ENCODE measurements at places on chromosomes 5 and 9.

- no peak for DNase-seq
Measured at GRCh38 chr5:40224421-40224820, 455.3 kb upstream of the PTGER4 start.

DNA sequence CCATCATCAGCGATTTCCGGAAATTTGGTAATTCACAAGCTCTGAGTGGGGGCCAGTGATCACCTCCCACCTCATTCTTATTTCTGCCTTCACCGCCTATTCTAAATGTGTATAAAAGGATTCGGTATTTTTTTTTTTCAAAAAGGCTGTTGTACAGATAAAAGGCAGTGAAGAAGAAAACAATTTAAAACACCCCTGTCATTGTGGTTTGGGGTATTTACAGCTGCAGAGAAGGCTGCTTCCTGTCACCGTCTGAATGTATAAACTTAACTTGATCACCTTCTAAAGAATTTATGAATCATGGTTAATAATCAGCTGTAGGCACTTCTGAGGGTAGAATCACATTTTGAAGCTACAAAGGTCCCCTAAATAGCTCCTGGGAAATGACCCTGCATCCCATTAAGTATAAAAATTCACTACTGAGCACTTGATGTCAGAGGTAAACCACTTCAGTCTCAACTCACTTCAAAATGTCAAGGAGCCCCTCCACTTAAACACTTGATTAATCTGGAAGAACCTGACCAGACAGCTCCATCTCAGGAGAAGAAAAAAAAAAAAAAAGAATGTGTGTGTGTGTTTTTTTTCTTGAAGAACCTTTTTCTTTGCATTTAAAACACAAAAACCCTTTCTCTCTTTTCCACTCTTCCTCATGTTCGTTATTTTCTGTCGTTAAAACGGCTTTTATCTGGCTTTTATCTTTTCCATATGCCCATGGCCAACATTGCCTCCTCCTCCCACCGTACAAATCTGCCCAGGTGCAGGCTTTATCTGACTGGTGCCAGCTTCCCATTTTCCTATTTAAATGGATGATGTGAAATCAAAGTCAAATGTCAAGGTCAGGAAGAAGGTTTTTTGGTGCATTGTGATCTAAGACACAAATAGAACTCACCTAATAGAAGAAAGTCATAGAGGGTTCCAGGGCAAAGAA, 291.2 kb downstream of the IRX1 start:
- no peak for DNase-seq

- DNase-seq, result no peak
Measured at GRCh38 chr9:69376651-69377050, 51.6 kb downstream of the ENTREP1 start.

DNA sequence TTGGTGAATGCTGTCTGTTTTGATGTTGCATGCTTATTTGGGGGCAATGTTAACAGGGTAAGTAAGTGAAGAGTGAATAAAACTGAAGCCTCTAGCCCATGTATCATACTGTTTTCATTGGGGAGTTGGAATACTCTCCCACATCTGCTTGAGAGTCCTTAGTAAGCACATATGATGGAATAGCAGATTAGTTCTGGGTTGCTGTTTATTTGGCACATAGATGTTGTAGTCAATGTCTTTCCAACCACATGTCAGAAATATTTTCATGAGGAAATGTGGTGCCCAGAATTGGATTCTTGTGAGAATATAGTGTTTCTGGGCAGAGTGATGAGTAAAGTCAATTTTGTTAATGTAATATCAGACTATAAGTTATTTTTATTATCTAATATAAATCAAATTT, 611.7 kb upstream of the FTMT start:
- no peak for DNase-seq

- DNase-seq, result no peak
Measured at GRCh38 chr5:41406424-41406823, 104.0 kb downstream of the PLCXD3 start.

DNA sequence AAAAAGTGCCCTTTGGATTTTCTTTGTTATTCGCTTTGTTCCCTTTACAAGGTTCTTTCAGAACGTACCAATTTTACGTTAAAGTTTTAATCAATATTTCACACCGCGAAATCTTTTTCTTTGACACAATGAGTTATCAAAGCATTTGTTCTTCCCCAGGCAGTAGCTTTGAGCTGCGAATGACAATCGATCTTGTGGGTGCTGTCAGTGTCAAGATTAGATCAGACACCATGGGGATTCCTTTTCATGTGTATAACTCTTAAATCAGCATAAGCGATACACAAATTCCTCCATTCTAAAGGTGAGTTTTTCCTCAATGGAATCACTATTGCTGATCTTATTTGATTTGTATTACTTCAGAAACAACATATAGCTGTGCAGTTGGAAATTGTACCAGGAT, 145.5 kb downstream of the ST8SIA4 start:
- no peak for DNase-seq

GRCh38 chr5:69374911-69375446, 5.4 kb downstream of the RAD17 start:
- DNase-seq, result no peak

DNA sequence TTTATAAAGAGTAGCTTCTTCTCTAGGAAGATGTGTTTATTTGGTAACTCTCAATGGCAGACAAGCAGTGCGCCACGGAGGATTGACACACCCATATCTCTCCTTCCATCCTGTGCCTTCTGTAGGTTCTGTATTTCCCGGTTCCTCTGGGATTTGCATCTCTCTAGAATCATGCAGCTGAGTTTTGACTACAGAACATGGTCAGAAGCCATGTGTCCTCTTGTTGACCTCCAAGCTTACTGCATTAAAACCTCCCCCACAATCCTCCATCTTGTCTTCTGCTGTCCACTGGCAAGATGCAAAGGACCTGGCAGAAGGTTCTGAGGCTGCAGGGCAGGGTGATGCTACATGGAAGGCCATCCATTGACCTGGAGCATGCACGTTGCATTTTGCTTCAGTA, 482.0 kb downstream of the DMRT2 start:
- no peak for DNase-seq

GRCh38 chr9:104276709-104277245, 182.7 kb downstream of the SMC2 start:
- no peak for DNase-seq

DNA sequence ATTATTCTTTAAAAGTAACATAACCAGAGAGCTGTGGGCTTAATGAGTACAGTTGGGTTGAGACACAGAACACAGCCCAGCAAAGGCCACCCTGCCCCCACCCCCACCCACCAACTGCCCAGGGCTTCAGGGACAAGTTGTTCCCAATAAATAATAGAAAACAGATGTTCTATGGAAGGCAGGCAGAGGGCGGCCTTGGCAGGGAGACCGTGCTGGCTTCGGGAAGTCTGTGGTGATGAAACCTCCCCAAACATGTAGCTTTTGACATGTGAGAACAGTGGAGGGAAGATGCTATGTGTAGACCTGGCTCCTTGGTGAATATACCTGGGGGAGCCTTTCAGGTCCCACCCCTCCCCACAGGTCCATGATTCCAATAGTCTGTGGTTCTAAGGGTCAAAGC, 10.0 kb downstream of the TRAF1 start:
- DNase-seq, result no peak

DNA sequence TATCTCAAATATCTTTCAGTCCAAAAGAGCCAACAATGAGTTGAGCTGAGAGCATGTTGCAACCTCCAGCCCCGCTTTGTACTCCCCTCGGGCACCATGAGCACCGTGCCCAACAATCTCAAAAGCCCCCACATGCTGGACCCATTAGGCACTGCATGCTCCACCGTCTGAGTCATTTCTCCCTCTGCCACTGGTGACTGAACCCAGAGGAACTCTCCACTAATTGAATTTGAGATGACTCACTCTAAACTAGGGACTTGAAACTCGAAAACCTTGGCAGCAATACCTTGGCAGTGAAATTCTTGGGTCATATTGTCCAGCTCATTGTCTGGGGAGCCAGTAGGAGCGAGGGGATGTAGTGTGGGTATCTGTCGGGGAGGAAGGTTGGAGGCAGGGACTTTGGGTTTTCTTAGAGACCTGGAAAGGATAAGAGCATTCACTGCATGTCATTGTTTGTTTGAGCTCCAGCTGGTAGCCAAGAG, 49.9 kb upstream of the SLIT3 start:
- DNase-seq, result no peak

- DNase-seq, result no peak
Measured at GRCh38 chr9:98484162-98484561, 224.6 kb downstream of the GABBR2 start.

- DNase-seq, result no peak
Measured at GRCh38 chr9:130579738-130580463, 524 bp downstream of the FUBP3 start.

DNA sequence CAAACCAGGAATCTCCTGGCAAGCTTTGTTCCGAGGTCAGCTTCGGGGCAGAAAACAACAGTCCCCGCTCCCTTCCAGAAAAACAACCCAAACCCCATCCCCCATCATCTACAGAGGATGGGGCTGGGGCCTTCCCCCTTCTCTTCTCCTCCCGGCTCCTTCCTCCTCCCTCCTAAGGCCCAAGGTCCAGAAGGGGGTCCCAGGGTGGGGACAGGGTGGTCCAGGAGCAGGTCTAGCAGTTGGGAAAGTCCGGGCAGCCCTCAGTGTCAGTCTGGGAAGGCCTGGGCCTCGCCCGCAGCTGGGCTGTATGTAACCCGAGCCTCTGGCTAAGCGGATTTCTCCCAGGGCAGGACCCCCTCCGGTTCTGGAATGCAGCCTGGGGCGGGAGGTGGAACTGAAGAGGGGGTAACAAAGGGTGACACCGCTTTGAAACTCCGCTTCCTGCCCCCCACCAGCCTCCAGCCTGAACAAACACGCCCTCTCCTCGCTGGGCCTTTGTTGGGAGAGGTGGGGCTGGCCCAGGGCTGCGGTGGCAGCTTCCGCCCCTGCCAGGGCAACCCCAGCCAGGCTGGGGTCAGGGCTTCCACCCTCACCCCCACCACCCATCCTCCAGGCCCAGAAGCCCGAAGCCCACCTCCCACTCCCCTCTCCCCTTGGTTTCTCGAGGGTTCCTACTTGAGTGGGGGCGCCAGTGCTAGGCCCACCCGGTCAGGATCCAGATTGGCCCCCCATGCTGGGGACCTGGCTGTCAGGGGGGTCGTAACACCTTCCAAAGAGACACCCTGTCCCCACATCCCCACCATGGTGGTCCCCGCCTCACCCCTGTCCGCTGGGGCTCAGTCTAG, 63.5 kb downstream of the C9orf50 start:
- no peak for DNase-seq

DNA sequence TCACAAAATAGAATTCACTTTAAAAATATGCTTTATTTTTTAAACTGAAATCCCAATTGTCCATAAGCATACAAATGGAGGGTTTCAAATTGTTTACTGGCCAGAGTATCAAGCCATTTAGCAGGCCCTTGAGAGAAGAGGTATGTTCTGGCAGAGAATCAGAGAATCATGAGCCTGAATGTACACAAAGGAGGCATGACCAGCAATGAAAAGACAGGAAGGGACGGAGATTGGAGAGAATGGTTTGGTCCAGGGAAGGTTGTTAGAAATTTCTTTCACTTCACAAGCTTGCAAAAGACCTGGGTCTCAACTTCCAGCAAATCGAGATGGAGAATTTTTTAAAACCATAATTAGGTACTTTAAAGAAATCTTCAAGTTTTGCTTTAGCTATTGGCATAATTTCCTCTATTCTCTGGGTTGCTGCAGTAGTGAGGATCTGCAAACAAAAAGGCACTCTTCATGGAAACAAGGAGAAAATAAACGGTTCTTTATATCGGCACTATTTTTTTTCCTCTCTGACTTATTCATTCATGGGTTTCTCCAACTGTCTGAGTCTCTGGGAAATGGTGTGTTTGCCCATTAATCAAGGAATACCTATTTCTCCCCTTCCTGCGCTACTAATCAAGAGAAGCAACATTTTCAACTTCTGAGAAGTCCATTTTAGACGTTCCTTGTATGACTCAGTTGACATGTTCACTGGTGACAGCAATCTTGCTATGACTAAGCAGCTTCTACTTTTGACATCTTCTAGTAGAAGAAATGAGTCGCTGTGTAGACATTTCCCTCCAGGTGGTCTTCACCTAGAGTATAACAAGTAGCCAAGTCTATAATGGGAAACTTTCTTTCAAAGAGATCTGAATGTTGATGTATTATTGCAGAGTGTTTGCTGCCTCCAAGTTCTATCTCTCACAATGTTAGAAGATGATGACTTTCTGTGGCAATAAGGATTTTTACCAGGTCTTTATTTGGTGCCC, 23.1 kb upstream of the ERCC6L2 start:
- no peak for DNase-seq

- DNase-seq, result no peak
Measured at GRCh38 chr9:4258320-4259090, 41.4 kb downstream of the GLIS3 start.

GRCh38 chr5:58258984-58259684, 200.8 kb downstream of the PLK2 start:
- DNase-seq, result no peak

DNA sequence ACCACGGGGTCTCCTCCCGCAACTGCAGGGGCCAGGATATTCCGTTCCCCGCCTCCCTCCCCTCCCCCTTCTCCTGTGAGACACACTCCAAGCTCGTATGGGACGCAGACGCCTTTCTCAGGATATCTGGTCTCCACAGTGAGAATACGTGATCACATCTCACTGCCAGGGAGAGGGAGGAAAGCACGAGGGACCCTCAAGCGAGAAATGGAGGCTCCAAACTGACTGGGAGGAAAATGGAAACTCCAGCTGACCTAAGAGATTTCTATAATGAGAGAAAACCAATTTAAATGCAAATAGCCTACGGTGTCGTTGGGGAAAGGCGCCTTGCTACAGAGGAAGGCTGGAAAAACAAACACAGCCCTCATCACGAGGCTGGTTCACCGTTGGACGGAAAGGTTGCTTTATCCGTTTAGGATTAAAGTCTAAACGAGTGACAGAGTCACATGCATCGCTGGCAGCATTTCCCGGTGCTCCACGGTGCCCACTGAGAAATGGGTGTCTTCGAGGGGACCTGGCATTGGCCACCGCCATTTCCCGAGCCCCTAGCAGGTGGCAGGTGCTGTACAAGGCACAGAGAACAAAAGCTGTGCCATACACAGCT, 116.9 kb upstream of the CPEB4 start:
- DNase-seq, result no peak

DNA sequence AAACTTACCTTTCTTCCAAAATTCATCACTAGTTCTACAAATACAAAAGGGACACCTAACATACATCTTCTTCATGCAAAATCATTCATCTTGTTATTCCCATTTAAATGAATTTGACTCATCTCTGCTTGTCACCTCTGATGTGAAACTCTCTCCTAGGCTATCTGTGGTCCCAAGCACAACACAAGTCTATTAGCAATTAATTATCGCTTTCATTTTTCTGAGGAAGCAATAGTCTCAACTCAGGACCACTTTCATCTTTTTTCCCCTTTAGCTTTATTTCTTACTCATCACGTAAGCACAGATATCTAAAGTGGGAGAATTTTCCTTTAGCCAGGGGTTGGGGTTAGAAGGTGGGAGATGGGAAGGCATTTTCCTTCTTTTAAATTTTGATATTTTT, 131.9 kb downstream of the ST8SIA4 start:
- DNase-seq, result no peak

GRCh38 chr9:98989036-98990000, 45.6 kb downstream of the COL15A1 start:
- DNase-seq, result no peak

All from NCI-H2171 (cell line).